ENCODE measurements at places on chromosomes 7 and 10.

DNA sequence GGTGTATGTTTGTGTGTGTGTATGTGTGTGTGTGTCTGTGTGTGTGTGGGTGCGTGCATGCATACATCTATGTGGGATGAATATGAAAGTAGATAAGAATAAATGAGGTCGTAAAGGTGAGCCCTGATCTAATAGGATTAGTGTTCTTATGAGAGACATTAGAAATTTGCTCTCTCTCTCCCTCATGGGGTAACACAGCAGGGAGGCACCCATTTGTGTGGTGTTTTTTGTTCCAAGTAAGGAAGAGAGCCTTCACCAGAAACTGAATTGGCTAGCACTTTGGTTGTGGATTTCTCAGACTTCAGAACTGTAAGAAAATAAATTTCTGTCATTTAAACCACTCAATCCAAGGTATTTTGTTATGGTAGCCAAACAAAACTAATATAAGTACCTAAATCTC is 353.7 kb upstream of the CHRM2 start:
- no peak for DNase-seq

- no peak for DNase-seq
Measured at GRCh38 chr7:7159063-7159658, 23.2 kb upstream of the C1GALT1 start.

GRCh38 chr10:34002896-34003295 is 668.4 kb upstream of the NRP1 start:
- DNase-seq, result no peak

DNA sequence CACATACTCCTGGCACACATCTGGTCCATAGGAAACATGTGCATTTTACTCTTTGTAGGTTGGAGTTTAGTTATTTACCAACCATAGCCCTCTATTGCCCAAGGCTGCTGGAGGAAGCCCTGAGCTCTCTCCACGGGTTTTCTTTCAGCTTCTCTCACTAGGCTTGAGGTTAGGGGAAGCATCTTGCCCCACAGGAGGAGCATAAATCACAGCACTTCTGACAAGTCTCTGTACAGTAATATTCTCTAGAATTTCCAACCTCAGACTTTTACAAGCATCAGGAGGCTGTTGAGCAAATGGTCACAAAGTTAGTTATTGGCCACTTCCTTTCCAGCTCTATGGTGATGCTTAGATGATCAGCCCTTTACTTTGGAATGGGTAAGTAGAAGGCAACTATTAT is 122.9 kb upstream of the GLI3 start:
- no peak for DNase-seq

GRCh38 chr10:117875793-117876192 is 170.9 kb downstream of the RAB11FIP2 start:
- DNase-seq, result no peak

DNA sequence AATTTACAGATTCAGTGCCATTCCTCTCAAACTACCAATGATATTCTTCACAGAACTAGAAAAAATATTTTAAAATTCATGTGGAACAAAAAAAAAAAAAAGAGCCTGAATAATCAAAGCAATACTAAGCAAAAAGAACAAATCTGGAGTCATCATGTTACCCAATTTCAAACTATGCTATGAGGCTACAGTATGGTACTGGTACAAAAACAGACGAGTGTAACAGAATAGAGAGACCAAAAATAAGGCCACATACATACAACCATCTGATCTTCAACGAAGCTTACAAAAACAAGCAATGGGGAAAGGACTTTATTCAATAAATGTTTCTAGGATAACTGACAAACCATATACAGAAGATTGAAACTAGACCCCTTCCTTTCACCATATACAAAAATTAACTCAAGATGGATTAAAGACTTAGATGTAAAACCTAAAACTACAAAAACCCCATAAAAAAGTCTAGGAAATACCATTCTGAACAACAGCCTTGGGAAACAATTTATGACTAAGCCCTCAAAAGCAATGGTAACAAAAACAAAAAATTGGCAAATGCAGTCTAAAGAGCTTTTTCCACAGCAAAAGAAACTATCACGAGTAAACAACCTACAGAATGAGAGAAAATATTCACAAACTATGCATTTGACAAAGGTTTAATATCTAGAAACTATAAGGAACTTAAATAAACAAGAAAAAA is 207.7 kb downstream of the PTN start:
- no peak for DNase-seq

- DNase-seq, result no peak
Measured at GRCh38 chr10:33388382-33388781, 53.9 kb upstream of the NRP1 start.

Measured in activated CD4-positive, CD25-positive, alpha-beta regulatory T cell (primary cell).